ENCODE measurements at places on chromosomes 12 and 14.

GRCh38 chr12:50016501-50017475 lies 8.5 kb downstream of the RACGAP1 start:
- no peak for DNase-seq

- peak; percentile 49 for DNase-seq
Measured at GRCh38 chr12:64568298-64568697, 42.0 kb upstream of the RASSF3 start.

DNA sequence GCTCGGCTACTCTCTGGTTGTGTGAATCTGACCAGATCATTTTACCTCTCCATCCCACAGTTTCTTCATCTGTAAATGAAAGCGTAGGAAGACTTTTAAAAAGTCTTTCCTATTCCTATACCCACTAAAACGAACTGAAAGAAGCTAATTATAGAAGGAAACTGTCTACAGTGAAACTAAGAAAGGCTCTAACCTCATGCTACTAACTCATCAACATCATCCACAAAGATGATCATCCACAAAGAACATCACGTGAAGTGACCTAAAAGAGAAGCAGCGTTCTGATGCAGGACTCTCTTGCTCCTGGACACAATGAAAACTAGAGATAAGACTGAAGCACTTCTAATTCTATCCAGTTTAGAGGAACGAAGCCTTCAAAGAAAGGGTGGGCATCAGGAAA lies 58.5 kb upstream of the OSBPL8 start:
- no peak for DNase-seq

DNA sequence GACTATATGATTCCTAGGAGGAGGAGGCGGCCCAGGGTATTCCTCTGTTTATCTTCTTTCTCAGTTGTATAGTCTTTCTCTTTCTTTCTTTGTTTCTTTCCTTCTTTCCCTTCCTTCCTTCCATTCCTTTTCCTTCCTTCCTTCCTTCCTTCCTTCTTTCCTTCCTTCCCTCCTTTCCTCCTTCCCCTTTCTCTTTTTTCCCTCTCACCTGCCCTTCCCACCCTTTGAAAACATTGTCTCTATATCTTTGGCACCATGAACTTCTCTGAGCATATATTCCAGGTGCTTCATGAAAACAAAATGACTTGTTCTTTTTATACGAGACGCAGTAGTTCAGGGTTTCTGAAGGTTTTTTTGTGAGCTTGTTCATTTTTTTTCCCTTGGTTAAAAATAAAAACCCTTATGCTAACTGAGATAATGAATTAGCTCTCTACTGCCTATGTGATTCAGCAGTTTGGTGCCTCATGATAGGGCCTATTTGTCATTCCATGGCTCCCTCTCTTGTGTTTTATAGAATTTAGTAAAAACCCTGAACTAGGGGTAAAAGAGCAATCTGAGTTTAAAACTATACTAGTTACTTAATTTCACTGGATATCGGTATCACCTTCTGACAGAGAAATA lies 3.2 kb upstream of the TESPA1 start:
- no peak for DNase-seq

DNA sequence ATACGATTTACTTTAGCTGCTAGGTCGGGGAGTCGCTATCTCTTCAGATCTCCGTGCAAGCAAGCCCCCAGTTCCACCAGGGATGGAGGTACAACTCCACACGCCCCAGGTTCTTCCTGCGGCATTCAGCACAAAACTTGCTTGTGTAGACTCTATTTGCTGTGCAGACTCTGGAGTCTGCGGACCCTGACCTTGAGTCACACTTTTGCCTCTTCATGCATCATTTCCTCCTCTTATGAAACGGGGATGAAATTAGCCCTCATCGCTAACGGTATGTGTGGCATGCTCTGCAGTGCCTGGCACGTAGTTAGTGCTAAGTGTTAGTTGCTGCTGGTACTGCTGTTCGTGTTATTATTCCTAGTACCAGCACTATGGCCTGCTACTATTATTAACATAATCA lies 84.4 kb downstream of the TMEM132D start:
- DNase-seq, result no peak

DNA sequence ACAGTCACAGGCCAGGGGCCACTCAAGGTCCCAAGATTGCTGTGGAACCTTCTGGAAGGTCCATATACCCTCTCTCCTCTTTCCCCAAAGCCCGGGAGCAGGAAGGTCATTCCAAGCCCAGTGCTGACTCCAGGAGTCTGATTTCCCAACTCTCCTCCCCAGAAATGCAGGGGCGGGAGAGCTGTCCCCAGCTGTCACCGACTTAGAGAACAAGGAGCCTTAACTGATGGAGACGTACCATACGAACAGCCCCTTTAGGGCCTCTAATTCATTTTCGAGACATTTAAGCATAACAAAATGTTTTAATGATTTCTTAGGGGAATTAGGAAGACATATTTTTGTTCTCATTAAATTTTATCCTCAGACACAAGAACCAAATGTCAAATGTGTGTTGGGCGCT lies 99.2 kb downstream of the PHETA1 start:
- DNase-seq, result no peak

DNA sequence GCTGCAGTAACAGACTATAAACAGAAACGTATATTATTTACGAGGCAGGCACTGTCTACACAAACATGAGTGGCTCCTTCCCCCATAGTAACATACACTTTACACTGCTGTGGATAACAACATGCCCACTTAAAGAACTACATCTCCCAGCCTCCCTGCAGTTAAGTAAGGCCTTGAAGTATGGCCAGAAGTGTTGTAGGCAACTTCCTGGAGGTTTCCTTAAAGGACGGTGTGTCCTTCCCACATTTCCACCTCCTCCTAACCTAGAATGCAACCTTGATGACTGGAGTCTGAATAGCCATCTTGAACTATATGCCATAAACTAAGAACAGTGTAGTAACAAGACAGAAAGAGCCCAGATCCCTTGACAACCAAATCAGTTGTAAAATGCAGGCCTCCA lies 20.3 kb downstream of the MED13L start:
- peak; percentile 75 for DNase-seq

- no peak for DNase-seq
Measured at GRCh38 chr12:91311081-91311480, 128.5 kb upstream of the DCN start.

DNA sequence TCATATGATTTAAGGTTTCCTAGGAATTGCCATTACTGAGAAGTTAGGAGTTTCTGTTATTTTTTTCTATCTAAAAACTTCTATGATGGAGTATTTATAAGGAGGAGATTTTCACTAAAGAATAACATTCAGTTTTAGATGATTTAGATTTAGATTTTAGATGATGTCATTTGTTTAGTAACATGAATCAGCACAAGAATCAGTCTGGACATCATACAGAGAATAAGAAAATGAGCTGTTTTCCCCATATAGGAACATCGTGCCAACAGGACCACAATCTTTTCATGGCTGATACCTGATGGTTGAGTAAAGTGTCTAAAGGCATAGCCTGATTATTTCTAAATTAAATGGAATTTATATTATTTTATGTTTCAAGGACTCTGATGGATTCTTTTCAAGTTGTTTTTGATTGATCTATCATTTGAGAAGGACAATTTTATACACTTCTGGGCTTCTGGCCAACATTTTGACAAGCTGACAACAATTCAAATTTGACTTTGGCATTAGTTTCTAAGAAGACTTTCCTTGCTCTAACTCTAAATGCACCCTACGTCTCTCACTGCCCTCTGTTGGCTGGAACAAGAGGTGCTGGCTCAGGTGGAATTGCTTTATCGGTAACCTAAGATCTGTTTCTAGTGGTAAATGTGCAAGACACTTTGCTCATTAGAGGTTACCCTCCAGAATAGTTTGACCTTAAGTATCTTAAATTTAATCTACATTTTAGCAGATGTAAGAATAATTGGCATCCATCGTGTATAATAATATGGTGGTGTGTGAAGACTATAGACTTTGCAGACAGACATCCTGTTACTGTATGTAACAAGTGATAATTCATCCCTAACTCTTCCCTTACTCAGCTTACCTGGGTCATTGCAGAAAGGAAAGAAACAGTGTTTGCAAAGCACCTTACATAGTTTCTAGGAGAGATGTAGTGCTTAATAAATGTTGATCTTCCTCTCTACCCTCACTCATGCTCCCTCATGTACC lies 42.8 kb upstream of the CPSF6 start:
- DNase-seq, result no peak

GRCh38 chr12:2395354-2395977 lies 342.7 kb downstream of the CACNA1C start:
- peak; percentile 83 for DNase-seq

GRCh38 chr12:113479590-113480335 lies 8.1 kb upstream of the LHX5 start:
- peak; percentile 74 for DNase-seq

GRCh38 chr12:105822131-105823105 lies 316.3 kb downstream of the NUAK1 start:
- DNase-seq, result no peak

DNA sequence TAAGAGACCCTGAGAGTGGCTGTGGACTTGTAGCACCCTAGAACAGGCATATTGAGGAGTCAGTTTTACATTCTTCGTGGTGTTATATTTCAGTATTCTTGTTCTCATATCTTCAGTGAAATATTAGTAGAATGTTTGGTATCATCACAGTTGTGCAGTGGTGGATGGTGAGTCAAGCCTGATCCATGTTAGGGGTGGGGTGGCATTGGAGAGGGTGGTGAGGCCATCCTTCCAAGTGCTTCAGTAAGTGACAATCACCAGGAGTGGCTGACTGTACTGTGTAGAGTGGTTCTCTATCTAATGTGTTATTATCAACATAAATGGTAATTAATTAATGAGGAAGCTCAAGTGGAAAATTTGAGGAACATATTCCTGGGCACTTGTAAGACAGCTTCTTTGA lies 197.7 kb upstream of the SLC16A7 start:
- no peak for DNase-seq

DNA sequence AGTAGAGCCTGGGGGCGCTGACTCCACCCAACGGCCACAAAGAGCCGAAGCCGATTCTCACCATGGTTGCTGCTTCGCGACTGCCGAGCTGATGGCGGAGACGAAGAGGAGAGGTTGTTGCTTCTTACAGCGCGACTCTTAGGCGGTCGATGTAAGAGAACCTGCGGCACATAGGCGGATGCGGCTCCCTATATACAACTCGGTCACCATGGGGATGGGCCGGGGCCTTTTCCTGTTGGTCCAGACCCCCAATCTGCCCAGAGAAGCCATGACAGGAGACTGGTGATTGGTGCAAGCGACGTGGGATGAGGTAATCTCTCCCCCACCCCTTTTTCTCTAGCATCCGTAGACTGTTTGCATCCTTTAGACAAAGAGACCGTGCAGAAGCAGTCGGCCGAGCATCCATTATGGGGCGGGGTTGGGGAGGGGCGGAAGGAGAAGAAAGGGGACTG lies at the start of gene TUBA1A:
TSS of gene TUBA1A (minus strand) at position 165 of the 452 bp plus-strand sequence. CDS start at position 64, 101 bp downstream.
- peak; percentile 100 for DNase-seq

- DNase-seq, result peak; percentile 87
Measured at GRCh38 chr14:28785096-28785952, 18.7 kb downstream of the FOXG1 start.

DNA sequence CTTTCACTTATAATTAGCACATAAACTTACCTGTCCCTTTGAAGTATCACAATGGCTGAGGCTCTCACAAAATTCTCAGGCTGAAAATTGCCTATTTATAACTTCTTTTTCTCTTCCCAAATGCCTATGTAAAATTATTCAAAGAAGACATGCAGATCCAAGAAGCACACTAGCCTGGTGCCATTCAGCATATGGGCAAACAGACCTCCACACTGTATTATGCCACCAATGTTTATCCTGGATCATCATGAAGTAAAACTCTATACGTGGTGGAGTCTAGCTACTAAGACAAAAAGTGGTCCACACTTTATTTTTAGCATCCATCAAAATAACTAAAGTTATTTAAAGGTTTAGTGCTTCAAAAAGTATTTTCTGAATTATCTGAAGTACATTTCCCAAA lies 15.8 kb downstream of the TC2N start:
- no peak for DNase-seq

- no peak for DNase-seq
Measured at GRCh38 chr14:61700104-61700886, 5.0 kb downstream of the HIF1A start.

DNA sequence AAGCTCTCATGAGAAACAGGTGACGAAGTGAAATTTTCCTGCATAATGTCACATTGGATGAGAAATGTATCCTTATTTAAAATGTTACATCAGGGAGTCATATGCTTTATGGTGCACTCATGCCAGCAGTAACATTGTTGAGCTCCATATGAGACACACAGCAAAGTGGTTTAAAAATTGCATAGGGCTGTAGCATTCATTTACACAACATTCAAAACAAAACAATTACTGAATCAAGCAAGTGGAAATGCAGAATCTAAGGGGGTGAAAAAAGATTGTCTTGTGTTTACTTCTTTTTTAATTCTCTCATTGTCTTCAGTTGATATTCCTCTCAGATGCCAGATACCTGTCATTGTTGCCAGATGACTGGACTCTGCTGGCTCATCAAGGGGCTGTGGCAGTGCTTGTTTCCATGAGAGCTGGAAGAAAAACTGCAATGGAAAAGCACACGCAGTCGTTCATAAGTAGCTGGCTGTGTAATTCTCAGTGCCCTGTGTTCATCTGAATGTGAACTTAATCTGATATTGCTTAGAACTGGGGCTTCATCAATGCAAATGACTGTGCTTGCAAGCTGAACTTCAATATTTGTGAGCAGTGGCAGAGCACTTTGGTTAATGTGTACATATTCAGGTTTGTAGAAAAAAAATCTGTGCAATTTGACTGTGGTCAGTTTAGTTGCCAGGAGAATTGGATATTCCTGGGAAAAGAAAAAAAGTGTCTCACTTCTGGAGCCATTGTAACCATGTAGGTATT lies 305.6 kb downstream of the RAD51B start:
- DNase-seq, result peak; percentile 53

DNA sequence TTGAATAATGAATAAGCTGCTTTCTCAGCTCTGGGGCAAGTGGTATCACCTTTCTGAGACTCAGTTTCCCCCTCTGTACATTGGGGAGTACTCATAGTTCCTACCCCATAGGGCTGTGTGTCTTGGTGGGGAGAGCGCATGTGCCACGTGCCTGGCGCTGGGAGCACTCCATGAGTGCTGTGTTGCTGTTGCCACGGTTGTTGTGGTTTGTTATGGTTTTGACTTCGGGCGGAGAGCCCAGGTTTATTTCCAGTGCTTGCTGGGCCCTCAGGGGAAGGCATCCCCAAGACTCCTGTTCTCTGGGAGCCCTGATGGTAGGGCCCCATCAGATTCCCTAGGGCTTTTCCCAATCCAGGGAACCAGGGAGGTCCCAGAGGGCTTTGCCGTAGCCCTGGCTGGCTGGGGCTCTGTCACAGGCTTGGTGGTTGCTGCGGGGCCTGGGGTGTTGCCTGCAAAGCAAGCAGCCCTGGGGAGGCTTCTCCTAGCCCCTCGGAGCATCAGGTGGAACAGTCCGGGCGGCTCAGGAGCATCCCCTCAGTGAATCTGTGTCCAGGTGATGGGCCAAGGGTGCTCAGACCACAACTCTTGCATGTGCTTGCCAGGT lies 18.6 kb downstream of the SH2B3 start:
- no peak for DNase-seq
